ENCODE measurements at places on chromosomes 3 and 15. TPM values are rescaled to one million over a fixed set of nuclear protein-coding genes. Genes with fewer than 3 reads are reported as not detected.

GRCh38 chr3:53422954-53423698 lies 71.3 kb upstream of the CACNA1D start:
- no peaks in the 10 kb centered on the region for H3K27me3 ChIP-seq
- H3K4me3 ChIP-seq = no peak overlapping the region
- H3K36me3 ChIP-seq = no peaks in the 10 kb centered on the region
- no peak for DNase-seq
- no peak overlapping the region for H3K27ac ChIP-seq

- DNase-seq = no peak
- H3K27ac ChIP-seq = no peak overlapping the region
- no peak overlapping the region for H3K4me3 ChIP-seq
- H3K4me1 ChIP-seq = no peaks in the 10 kb centered on the region
Observed at GRCh38 chr3:104676241-104676640, 690.5 kb upstream of the ALCAM start.

GRCh38 chr15:93983526-93983925 lies 247.8 kb upstream of the MCTP2 start:
- H3K27ac ChIP-seq = no peak overlapping the region
- no peaks in the 10 kb centered on the region for H3K36me3 ChIP-seq
- DNase-seq = no peak
- no peaks in the 10 kb centered on the region for H3K4me1 ChIP-seq
- H3K27me3 ChIP-seq = peaks cover 7% of the 10 kb centered on the region

DNA sequence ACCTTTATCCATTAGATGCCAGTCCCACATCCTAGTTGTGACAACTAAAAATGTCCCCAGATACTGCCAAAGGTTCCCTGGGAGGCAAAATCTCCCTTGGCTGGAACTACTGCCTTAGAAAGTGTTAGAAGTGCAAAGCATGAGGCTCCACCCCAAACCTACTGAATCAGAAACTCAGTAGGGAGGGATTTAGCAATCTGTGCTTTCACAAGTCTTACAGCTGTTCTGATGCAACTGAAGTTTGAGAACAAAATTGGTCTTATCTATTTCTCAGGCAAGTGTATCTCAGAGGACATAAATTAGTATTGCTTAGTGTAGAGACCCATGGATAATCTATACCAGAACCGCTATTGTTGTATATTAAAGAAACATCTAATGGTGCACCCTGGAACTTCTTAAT lies 70.2 kb downstream of the CLDN1 start:
- no peak overlapping the region for H3K27ac ChIP-seq
- no peak for DNase-seq
- no peak overlapping the region for H3K4me3 ChIP-seq
- H3K36me3 ChIP-seq = no peaks in the 10 kb centered on the region
- no peaks in the 10 kb centered on the region for H3K27me3 ChIP-seq
- H3K4me1 ChIP-seq = no peaks in the 10 kb centered on the region

- no peak for DNase-seq
- no peak overlapping the region for H3K27ac ChIP-seq
- no peak overlapping the region for H3K4me3 ChIP-seq
- H3K27me3 ChIP-seq = no peaks in the 10 kb centered on the region
Observed at GRCh38 chr3:177976866-177977265, 559.4 kb upstream of the KCNMB2 start.

DNA sequence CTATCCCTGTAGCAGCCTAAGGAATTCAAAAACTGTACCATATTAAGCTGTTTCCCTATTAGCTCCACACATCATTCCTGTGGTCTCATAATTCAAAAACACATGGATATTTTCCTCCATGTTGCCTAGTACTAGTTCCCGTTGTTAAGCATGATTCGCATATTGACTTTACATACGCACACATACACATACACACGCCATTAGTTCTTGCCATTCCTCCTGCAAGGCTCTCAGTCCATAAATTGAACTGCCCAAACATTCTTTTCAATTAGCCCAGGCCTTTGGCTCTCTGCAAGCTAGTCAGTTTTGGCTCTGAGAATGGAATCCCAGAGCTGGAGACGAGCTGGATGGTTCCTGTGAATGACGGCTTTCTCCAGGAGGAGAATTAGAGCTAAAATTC lies 57.2 kb upstream of the RAD18 start:
- H3K4me1 ChIP-seq = no peaks in the 10 kb centered on the region
- no peak for DNase-seq
- no peaks in the 10 kb centered on the region for H3K36me3 ChIP-seq
- no peaks in the 10 kb centered on the region for H3K27me3 ChIP-seq
- H3K27ac ChIP-seq = no peak overlapping the region

DNA sequence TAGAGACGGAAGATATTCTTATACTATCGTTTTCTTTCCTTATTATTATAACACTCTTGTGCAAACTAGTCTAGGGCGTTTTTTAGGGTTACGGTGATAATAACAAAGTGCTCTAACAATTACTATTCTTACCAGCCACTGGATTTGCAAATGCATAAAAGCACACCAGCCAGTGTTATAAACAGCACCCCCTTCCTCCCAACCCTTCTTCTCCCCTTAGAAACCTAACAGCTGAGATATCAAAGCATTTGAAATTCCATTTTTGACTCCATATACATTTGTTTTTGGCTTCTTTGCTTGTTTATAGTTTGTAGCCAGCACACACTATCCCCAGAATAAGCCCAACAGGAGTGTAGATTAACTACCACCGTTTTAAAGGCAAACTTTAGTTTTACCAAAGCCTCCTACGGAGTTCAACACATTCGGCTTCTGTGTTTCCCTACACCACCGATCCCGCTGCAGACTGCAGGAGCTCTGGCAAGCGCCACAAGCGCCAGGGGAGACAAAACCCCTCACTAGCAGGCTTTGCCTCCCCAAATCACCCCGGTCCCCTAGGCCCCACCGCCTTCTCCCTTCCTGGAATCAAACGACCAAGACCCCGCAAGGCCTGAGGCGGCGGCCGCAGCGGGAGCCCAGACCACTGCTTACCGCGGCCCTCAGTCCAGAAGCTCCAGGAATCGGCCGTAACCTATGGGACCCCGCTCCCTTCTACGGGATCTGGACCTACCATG lies 461 bp downstream of the COPB2 start:
- H3K4me3 ChIP-seq = peak overlapping the region; percentile 79
- H3K27me3 ChIP-seq = no peaks in the 10 kb centered on the region
- peaks cover 17% of the 10 kb centered on the region for H3K4me1 ChIP-seq
- no peak for DNase-seq

DNA sequence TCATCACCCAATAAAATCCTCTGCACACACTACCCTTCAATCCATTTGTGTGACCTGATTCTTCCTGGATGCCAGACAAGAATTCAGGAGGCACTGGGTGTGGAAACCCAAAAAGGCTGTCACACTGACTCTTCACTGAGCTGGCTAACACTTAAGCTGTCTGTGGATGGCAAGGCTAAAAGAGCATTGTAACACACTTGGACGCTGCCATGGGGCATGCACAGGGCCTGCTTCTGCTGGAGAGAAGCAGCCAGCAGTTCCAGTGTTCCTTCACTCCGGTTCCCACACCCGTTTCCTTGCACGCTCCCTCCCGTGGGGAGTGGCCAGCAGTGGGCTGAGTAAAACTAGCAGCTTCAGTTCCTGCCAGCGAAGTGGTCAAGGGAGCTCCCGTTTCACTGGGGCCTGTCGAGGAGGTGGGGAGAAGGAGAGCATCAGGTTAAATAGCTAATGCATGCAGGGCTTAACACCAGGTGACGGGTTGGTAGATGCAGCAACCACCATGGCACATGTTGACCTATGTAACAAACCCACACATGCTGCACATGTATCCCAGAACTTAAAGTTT lies 737.1 kb downstream of the FHIT start:
- no peaks in the 10 kb centered on the region for H3K36me3 ChIP-seq
- no peaks in the 10 kb centered on the region for H3K4me1 ChIP-seq
- H3K27me3 ChIP-seq = no peaks in the 10 kb centered on the region
- H3K27ac ChIP-seq = no peak overlapping the region
- no peak overlapping the region for H3K4me3 ChIP-seq

GRCh38 chr15:95091444-95091843 lies 860.1 kb downstream of the MCTP2 start:
- DNase-seq = no peak
- H3K27me3 ChIP-seq = no peaks in the 10 kb centered on the region
- no peaks in the 10 kb centered on the region for H3K4me1 ChIP-seq
- no peak overlapping the region for H3K4me3 ChIP-seq

DNA sequence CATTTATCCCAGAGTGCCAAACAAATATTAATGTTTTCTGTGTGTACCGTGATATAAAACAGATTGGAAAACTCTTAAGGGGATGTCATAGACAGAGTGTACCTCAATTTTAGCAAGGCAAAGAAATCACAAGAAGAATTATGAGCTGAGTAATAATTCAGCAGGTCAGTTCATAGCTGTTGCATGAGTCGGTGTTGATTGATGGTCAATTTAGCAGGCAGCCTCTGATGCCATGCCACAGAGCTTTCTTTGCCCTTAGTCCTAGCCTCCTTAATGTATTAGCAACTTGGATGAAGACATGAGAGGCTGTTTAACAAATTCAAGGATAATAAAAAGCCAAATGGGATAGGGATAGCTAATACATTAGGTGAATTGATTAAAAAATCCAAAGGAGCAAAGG lies 6.8 kb downstream of the SLC35A5 start:
- peaks cover 19% of the 10 kb centered on the region for H3K36me3 ChIP-seq
- no peaks in the 10 kb centered on the region for H3K4me1 ChIP-seq
- no peaks in the 10 kb centered on the region for H3K27me3 ChIP-seq
- DNase-seq = no peak
- H3K4me3 ChIP-seq = no peak overlapping the region

- H3K27ac ChIP-seq = no peak overlapping the region
- H3K36me3 ChIP-seq = peaks cover 59% of the 10 kb centered on the region
- no peak overlapping the region for H3K4me3 ChIP-seq
- no peaks in the 10 kb centered on the region for H3K4me1 ChIP-seq
- no peak for DNase-seq
Observed at GRCh38 chr3:10395196-10395595, 74.3 kb upstream of the SEC13 start.

DNA sequence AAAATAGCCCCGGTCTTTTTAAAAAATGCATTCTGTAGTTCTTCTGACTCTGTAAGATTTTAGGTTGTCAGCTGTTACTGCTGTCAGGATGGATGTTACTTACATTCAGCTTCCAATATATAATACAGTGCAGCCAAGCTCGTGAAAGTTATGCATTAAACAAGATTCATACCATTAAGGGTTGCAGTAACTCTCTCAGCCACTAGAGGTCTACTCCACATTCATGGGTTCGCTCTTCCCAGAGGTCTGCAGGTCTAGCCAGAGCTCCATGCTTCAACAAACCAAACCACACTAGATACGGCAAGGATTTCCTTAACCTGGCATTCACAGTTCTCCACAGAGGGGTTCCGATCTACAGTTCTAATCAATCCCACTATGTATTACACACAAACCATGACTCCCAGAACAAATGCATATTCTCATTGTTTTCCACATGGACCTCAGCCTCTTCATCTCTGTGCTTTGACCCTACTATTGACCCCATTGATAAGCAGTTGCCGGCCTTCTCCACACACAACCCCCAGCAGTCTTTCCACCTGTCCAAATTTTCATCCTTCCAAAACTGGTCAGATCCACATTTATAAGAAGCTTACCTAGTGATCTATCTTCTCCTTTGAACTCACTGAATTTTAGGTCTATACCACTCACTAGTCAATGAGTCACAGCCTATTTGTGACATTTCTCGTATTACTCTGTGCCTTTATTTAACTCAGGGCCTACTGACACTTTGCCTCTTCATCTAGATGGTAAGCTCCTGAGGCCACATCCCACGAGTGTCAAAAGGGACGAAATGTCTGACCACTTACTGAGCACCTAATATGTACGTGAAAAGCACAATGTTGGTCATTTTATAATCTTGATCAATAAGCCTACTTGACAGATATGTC lies 33.7 kb downstream of the RORA start:
- no peak overlapping the region for H3K4me3 ChIP-seq
- H3K36me3 ChIP-seq = no peaks in the 10 kb centered on the region
- no peak overlapping the region for H3K27ac ChIP-seq

- H3K27me3 ChIP-seq = no peaks in the 10 kb centered on the region
- H3K4me3 ChIP-seq = peak overlapping the region; percentile 91
- H3K36me3 ChIP-seq = peaks cover 10% of the 10 kb centered on the region
- peak overlapping the region; percentile 87 for H3K27ac ChIP-seq
Observed at GRCh38 chr3:9934235-9934621, 594 bp downstream of the CRELD1 start.

The ANKRD63 gene
- not detected for polyA plus RNA-seq

The ZNF502 gene
- polyA plus RNA-seq = 0.75 TPM

The SENP5 gene
- 7.0 TPM for polyA plus RNA-seq

The PRSS50 gene
- 0.02 TPM for polyA plus RNA-seq

The PTX3 gene
- polyA plus RNA-seq = 0.66 TPM
